Thyroid gland (tissue), 4 donors: ENCODE measurements at places on chromosomes 3 and 15. TPM values are rescaled to one million over a fixed set of nuclear protein-coding genes. Genes with fewer than 3 reads are reported as not detected.

DNA sequence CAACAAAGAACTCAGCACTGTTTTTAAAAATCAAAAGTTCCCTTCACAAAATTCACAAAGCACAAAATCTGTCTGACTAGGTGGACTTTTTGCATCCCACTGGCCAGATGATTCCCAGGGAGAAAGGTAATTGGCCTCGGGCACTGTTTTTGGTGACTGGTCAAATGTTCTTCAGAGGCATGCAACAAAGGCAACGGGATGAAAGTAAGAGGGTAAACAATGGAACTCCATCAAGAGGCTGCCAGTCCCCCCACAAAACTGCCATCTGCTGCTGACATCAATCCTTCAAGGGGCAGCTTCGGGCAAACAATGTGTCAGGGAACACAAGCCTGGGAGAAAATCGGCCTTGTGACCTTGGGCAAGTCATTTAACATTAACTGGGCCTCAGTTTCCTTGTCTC, 3.3 kb downstream of the SRGAP3 start:
- H3K36me3 ChIP-seq = no peaks in the 10 kb centered on the region
- peaks cover 23% of the 10 kb centered on the region for H3K4me1 ChIP-seq
- H3K27ac ChIP-seq = no peak overlapping the region
- DNase-seq = no peak
- H3K4me3 ChIP-seq = no peak overlapping the region

GRCh38 chr3:18890449-18890848, 257.9 kb upstream of the KCNH8 start:
- peaks cover 4% of the 10 kb centered on the region for H3K4me1 ChIP-seq
- H3K36me3 ChIP-seq = no peaks in the 10 kb centered on the region
- no peak overlapping the region for H3K27ac ChIP-seq
- H3K4me3 ChIP-seq = no peak overlapping the region

GRCh38 chr15:57720867-57721266, 14.4 kb downstream of the POLR2M start:
- H3K27ac ChIP-seq = no peak overlapping the region
- no peak for DNase-seq
- peaks cover 7% of the 10 kb centered on the region for H3K36me3 ChIP-seq
- H3K27me3 ChIP-seq = no peaks in the 10 kb centered on the region

GRCh38 chr3:147733217-147733616, 324.1 kb downstream of the ZIC1 start:
- H3K27me3 ChIP-seq = no peaks in the 10 kb centered on the region
- H3K4me3 ChIP-seq = no peak overlapping the region
- DNase-seq = no peak
- H3K36me3 ChIP-seq = no peaks in the 10 kb centered on the region

- H3K4me3 ChIP-seq = no peak overlapping the region
- no peak overlapping the region for H3K27ac ChIP-seq
- DNase-seq = peak; percentile 74
These were observed 17.3 kb downstream of the DPH3 start for GRCh38 chr3:16247282-16248061.

- DNase-seq = no peak
- no peak overlapping the region for H3K4me3 ChIP-seq
These were observed 9.9 kb upstream of the PAQR9 start for GRCh38 chr3:142973217-142974009.

DNA sequence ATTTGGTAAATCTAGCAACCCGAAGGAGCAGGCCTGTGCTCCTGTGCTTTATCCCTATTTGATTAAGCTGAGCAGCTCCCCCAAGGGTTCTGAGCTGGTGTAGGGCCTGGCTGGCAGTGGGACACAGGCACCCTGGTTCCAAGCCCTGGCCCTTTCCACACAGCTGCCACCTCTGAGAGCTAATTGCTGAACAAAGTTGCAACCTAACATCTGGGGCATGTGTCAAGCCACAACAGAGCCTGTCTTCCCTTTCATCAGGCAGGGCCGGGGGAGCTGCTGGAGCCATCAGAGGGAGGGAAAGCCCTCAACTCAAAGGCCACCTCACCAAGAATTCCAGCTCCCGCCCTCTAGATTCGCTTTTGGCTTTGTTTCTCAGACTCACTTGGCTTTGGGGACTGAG, 17.1 kb upstream of the MRPS22 start:
- H3K4me3 ChIP-seq = no peak overlapping the region
- no peaks in the 10 kb centered on the region for H3K27me3 ChIP-seq
- H3K36me3 ChIP-seq = no peaks in the 10 kb centered on the region
- no peaks in the 10 kb centered on the region for H3K4me1 ChIP-seq
- H3K27ac ChIP-seq = no peak overlapping the region
- DNase-seq = no peak

- no peak for DNase-seq
- H3K4me1 ChIP-seq = no peaks in the 10 kb centered on the region
- H3K27ac ChIP-seq = no peak overlapping the region
- no peaks in the 10 kb centered on the region for H3K36me3 ChIP-seq
- H3K4me3 ChIP-seq = no peak overlapping the region
- H3K27me3 ChIP-seq = no peaks in the 10 kb centered on the region
These were observed 105.7 kb downstream of the ANO10 start for GRCh38 chr3:43515970-43516635.

- H3K27ac ChIP-seq = no peak overlapping the region
- no peak overlapping the region for H3K4me3 ChIP-seq
- no peaks in the 10 kb centered on the region for H3K4me1 ChIP-seq
- no peaks in the 10 kb centered on the region for H3K27me3 ChIP-seq
- DNase-seq = no peak
These were observed 15.0 kb upstream of the MEX3B start for GRCh38 chr15:82060817-82061216.

DNA sequence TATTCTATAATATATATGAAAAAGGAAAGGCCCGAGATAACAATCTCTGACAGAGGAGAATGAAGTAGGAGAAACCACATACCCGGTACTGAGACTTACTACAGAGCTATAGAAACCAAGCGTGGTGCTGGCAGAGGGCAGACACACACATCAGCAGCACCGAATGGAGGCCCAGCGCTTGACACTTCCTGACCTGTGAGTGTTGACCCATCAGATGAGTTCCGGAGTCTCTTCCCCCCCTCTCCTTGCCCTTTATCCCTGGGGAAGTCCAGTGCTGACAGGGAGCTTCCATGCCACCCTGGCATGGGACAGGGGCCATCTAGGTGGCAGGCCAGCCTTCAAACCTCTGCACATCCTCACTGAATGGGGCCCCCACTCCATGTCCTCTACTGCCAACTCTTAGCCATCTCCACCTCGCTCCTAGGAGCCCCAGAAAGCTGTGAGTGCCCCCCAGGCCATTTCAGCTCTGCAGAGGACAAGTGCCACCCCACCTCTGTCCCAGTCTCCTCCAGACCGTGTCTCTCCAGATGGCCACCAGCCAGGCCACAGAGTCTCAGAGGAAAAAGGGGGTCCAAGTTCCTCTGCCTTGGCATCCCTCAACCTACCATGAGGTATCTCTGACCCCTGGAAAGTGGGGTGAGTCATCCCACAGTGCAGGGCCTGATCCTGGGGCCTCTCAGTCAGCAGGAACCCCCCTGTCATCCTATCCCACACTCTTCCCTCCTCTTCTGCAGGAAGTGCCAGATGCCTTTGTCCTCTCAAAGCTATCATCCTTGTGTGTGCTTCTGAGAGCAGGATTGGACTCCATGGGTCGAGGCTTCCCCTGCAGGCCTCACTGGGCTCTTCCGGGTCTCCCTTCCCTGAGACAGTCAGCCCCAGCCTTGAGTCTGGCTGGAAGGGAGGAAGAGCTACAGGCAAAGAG, 116.5 kb upstream of the ALDH1A3 start:
- H3K27me3 ChIP-seq = peaks cover 3% of the 10 kb centered on the region
- no peaks in the 10 kb centered on the region for H3K36me3 ChIP-seq
- no peak for DNase-seq
- H3K27ac ChIP-seq = no peak overlapping the region
- no peak overlapping the region for H3K4me3 ChIP-seq
- no peaks in the 10 kb centered on the region for H3K4me1 ChIP-seq

GRCh38 chr3:109548192-109548938, 211.0 kb upstream of the DPPA4 start:
- H3K27ac ChIP-seq = no peak overlapping the region
- DNase-seq = no peak
- no peaks in the 10 kb centered on the region for H3K36me3 ChIP-seq
- H3K4me1 ChIP-seq = no peaks in the 10 kb centered on the region

- H3K27me3 ChIP-seq = no peaks in the 10 kb centered on the region
- peaks cover 31% of the 10 kb centered on the region for H3K4me1 ChIP-seq
- DNase-seq = no peak
- H3K4me3 ChIP-seq = no peak overlapping the region
- H3K27ac ChIP-seq = no peak overlapping the region
These were observed 106.8 kb downstream of the SEMA6D start for GRCh38 chr15:47824147-47824546.

The WDR93 gene
- total RNA-seq = 2.3 TPM

The CLRN1 gene
- not detected for total RNA-seq

The APBA2 gene
- total RNA-seq = 13.8 TPM

The GADL1 gene
- total RNA-seq = not detected

The GUCA1C gene
- not detected for total RNA-seq
